ENCODE measurements at places on chromosomes 4 and X. TPM values are rescaled to one million over a fixed set of nuclear protein-coding genes. Genes with fewer than 3 reads are reported as not detected.

DNA sequence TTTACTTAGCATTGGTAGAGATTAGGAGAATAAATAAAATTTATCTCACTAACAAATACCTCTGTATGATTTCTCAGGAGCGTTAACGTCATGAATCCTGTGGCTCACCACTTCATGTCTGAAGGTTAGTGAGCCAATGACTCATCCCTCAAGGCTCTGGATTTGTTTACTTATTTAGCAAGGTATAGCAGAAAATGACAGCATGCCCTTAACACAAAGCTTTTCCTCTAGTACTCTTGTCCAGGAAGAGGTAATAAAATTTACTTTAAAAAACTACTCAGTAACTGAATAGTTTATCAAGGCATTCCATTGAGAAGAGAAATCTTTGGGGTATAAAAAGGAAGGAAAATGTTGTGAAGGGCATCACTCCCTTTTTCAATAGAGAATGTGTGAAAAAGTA lies 823.8 kb downstream of the CCSER1 start:
- H3K4me1 ChIP-seq = no peaks in the 10 kb centered on the region
- H3K36me3 ChIP-seq = no peaks in the 10 kb centered on the region
- no peak overlapping the region for H3K4me3 ChIP-seq
- no peak overlapping the region for H3K27ac ChIP-seq
- no peak for DNase-seq

GRCh38 chr4:53785996-53786395 lies 194.7 kb upstream of the LNX1 start:
- H3K4me1 ChIP-seq = no peaks in the 10 kb centered on the region
- no peak overlapping the region for H3K4me3 ChIP-seq
- H3K36me3 ChIP-seq = no peaks in the 10 kb centered on the region
- no peak for DNase-seq
- no peak overlapping the region for H3K27ac ChIP-seq
- no peaks in the 10 kb centered on the region for H3K27me3 ChIP-seq

DNA sequence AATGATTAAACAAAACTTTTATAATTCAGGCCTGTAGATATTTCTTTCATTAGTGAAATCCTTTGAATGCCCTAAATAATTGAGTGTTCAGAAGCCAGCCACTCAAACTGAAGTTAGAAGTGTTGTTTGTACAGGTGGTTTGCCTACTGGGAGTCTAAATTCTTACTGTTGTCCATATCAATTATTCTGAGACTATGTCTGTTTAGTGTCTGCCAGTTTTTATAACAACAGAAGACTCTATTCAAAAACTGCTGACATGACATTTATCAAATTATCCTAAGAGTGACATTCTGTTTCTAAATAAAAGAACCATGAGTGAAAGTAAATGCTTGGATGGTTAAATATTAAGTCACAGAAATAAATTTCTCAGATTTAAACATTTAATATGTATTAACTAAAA lies 375.1 kb downstream of the FAT4 start:
- no peak for DNase-seq
- no peak overlapping the region for H3K4me3 ChIP-seq
- H3K27me3 ChIP-seq = no peaks in the 10 kb centered on the region
- H3K4me1 ChIP-seq = no peaks in the 10 kb centered on the region
- no peaks in the 10 kb centered on the region for H3K36me3 ChIP-seq
- no peak overlapping the region for H3K27ac ChIP-seq

GRCh38 chr4:111283066-111283677 lies 660.3 kb upstream of the PITX2 start:
- no peak overlapping the region for H3K27ac ChIP-seq
- no peaks in the 10 kb centered on the region for H3K27me3 ChIP-seq
- no peaks in the 10 kb centered on the region for H3K36me3 ChIP-seq
- H3K4me1 ChIP-seq = no peaks in the 10 kb centered on the region

DNA sequence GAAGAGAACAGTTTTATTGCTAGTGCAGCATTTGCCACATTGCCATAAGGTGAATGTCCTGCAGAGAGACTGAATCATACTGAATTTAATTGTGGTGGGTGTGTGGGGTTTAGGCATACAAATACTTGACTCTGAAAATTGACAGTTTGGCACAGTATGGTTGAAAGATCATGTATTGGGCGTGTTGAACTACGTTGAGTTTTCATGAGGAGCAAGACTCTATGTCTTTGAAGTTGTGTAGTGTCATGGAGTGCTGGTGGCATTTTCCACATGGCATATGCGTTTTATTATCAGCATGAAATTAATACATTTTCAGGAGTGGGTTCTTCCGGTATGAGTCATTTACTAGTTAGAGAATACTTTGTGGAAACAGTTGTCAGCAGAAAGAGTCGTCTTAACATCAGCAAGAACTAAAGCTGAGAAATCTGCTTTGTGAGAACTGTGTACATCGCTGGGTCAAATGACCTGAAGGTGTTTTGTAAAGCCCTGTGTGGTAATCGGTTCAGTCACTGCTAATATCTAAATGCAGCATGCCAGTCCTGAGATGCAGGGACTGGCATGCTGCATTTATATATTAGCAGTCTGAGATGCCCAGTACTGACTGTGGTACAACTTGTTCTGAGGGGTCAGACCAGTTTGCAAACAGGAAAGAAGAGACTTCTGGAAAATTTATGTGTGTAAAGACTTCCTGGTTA lies 50.3 kb downstream of the ARHGAP10 start:
- H3K36me3 ChIP-seq = no peaks in the 10 kb centered on the region
- peak; percentile 38 for DNase-seq
- H3K27ac ChIP-seq = peak overlapping the region; percentile 73
- H3K4me3 ChIP-seq = no peak overlapping the region

GRCh38 chrX:136626891-136627290 lies 21.1 kb upstream of the CD40LG start:
- DNase-seq = no peak
- H3K4me3 ChIP-seq = no peak overlapping the region
- H3K27me3 ChIP-seq = no peaks in the 10 kb centered on the region

DNA sequence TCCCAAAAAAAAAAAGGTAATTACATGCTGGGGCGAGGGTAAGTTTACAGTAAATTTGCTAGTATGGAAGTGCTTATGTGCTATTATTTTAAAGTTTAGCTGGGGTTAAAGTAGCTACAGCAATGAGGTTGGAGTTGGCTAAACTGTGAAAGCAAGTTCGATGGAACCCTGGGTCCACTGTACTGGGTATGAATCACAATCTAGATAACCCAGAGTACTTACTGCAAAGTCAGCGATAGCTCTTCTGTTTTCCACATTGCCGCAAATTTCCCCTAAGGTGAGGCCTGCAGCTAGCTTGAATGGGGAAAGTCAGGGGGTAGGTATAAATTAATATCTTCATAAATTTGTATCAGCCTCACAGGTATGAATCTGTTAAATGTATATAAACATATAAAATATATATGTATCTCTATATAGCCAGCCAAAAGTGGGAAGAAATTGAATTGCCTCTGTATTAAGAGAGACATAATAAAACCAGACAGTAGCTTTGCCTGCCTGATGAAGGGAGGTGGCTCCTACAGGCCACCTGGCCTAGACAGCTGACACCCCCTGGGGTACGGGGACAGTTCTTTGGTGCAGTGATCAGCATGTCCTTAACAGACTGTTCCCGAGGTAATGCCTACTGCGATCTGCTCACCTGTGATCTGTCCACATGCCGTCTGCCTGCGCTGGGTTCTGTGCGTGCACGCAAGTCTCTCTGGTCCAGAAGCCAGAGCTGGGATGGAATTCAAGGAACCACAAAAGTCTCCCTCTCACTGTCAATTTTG lies 30.6 kb downstream of the CLRN2 start:
- no peak overlapping the region for H3K4me3 ChIP-seq
- DNase-seq = no peak
- no peaks in the 10 kb centered on the region for H3K27me3 ChIP-seq
- H3K27ac ChIP-seq = no peak overlapping the region

GRCh38 chrX:19514791-19515614 lies at the start of gene MAP3K15:
MAP3K15 (minus strand) TSS chrX:19515508; CDS start chrX:19515261, 247 bp downstream.
- H3K4me1 ChIP-seq = no peaks in the 10 kb centered on the region
- H3K36me3 ChIP-seq = no peaks in the 10 kb centered on the region
- H3K27me3 ChIP-seq = peaks cover 4% of the 10 kb centered on the region
- no peak for DNase-seq
- H3K4me3 ChIP-seq = peak within 1 kb of the TSS; percentile 27

DNA sequence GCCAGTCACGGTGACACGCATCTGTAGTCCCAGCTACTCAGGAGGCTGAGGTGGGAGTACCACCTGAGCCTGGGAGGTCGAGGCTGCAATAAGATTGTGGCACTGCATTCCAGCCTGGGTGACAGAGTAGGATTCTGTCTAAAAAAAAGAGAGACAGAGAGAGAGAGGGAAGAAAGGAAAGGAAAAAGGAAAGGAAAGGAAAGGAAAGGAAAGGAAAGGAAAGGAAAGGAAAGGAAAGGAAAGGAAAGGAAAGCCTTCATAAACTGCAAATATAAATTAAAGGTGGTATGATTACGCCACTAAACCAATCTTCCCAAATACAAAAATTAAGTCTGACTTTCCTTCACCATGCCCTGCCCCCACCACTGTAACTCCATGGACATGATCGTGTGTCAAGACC lies 259.3 kb upstream of the GATB start:
- no peak for DNase-seq
- H3K36me3 ChIP-seq = no peaks in the 10 kb centered on the region
- H3K27ac ChIP-seq = no peak overlapping the region

RAB40A gene
- total RNA-seq = not detected

TRAM1L1 gene
- total RNA-seq = 0.32 TPM

GRCh38 chrX:85024562-85024961 lies 20.9 kb downstream of the APOOL start:
- DNase-seq = no peak
- no peaks in the 10 kb centered on the region for H3K36me3 ChIP-seq
- H3K4me1 ChIP-seq = peaks cover 7% of the 10 kb centered on the region
- no peak overlapping the region for H3K27ac ChIP-seq
- H3K27me3 ChIP-seq = no peaks in the 10 kb centered on the region
- H3K4me3 ChIP-seq = no peak overlapping the region

TRPC5OS gene
- not detected for total RNA-seq

BMX gene
- total RNA-seq = 0.52 TPM

- H3K36me3 ChIP-seq = no peaks in the 10 kb centered on the region
- H3K4me1 ChIP-seq = no peaks in the 10 kb centered on the region
Observed at GRCh38 chrX:106300656-106301055, 132.6 kb downstream of the PWWP3B start.

DNA sequence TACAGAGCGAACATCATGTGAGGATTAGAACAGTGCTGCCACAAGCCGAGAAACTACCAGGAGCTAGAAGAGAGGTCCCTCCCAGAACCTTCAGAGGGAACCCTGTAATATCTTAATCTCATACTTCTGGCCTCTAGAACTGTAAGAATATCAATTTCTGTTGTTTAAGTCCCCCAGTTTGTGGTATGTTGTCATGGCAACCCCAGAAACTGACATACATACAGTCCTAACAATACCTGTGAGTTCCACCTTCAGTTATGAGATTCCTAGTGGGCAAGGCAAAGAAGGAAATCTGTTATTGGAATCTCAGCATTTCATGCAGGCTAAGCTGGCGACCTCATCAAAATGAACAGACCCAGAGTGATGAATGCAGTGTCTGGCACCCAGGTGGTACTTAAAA lies 42.5 kb downstream of the ZBTB49 start:
- no peak overlapping the region for H3K27ac ChIP-seq
- H3K4me1 ChIP-seq = no peaks in the 10 kb centered on the region
- H3K27me3 ChIP-seq = no peaks in the 10 kb centered on the region

DNA sequence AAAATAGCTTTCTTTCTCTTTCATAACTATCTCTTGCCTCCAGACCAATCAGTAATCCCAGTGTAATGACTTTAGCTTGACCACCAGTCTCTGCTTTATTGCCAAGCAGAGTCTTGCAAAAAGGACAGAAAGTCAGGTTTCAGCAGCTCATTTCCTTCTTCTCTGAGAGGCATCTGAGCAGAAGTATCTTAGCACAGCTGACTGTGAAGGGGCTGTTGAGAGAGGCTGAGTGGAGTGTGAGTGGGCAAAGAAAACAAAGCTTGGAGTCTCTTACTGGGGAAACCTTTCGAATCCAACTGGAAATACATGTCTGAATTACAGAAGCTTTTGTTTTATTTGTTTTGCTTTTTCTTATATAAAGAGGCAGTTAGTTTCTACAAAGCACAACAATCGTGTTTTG lies 170.3 kb upstream of the IGFBP7 start:
- H3K36me3 ChIP-seq = no peaks in the 10 kb centered on the region
- H3K27me3 ChIP-seq = no peaks in the 10 kb centered on the region
- H3K4me1 ChIP-seq = no peaks in the 10 kb centered on the region
- no peak overlapping the region for H3K4me3 ChIP-seq
- no peak overlapping the region for H3K27ac ChIP-seq
- DNase-seq = no peak

DNA sequence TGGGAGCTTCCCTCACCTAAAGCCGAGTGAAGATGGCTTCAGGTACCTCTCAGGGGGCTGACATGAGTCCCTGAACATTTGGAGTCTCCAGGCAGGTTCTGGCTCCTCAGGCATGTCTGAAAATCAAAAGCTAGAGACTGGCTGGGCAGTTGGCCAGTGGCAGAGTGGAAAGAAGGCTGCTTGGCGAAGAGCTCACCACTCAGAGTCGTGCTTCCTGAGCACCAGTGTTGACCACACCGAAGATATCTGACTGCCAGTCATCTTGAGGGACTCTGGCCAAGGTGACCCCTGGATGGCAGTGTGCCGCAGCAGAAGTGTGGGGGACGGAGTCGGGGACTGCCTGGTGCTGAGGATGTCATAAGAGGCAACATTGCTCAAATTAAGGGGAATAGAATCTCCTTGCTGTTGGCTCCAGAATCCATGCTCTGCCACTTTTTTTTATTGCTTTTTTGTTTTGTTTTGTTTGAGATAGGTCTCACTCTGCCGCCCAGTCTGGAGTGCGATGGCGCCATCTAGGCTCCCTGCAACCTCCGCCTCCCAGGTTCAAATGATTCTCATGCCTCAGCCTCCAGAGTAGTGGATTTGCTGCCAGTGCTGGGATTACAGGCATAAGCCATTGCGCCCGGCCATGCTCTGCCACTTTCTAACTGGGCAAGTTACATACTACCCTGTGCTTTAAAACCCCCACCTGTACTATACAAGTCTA lies 172.5 kb upstream of the GATB start:
- no peak overlapping the region for H3K27ac ChIP-seq
- no peaks in the 10 kb centered on the region for H3K27me3 ChIP-seq
- no peaks in the 10 kb centered on the region for H3K36me3 ChIP-seq
- no peak for DNase-seq

GRCh38 chrX:122113376-122113775 lies 1066.0 kb downstream of the GLUD2 start:
- no peak overlapping the region for H3K27ac ChIP-seq
- no peak overlapping the region for H3K4me3 ChIP-seq
- no peaks in the 10 kb centered on the region for H3K27me3 ChIP-seq

GRCh38 chr4:47926667-47927258 lies 12.4 kb upstream of the NFXL1 start:
- H3K27ac ChIP-seq = no peak overlapping the region
- no peak overlapping the region for H3K4me3 ChIP-seq
- no peaks in the 10 kb centered on the region for H3K27me3 ChIP-seq
- H3K4me1 ChIP-seq = no peaks in the 10 kb centered on the region
- H3K36me3 ChIP-seq = no peaks in the 10 kb centered on the region
- no peak for DNase-seq

GRCh38 chrX:69618803-69619202 lies 2.9 kb downstream of the EDA start:
- H3K4me3 ChIP-seq = no peak overlapping the region
- H3K27me3 ChIP-seq = no peaks in the 10 kb centered on the region
- no peaks in the 10 kb centered on the region for H3K36me3 ChIP-seq
- DNase-seq = no peak

LDOC1 gene
- not detected for total RNA-seq

TSC22D3 gene
- 899 TPM for total RNA-seq

COX7B gene
- total RNA-seq = 788 TPM

ITIH6 gene
- not detected for total RNA-seq

All from gastrocnemius medialis (tissue), 4 donors.